Right ventricle myocardium superior (tissue), 1 donor: ENCODE measurements at places on chromosomes 7 and 10. TPM values are rescaled to one million over a fixed set of nuclear protein-coding genes. Genes with fewer than 3 reads are reported as not detected.

Gene ACADSB
- total RNA-seq: 83.6 TPM

Gene TMEM140
- total RNA-seq: 22.8 TPM

Gene TFPI2
- total RNA-seq: 1.3 TPM

Gene WIPF3
- total RNA-seq: 5.5 TPM

Gene CLRN3
- total RNA-seq: not detected

DNA sequence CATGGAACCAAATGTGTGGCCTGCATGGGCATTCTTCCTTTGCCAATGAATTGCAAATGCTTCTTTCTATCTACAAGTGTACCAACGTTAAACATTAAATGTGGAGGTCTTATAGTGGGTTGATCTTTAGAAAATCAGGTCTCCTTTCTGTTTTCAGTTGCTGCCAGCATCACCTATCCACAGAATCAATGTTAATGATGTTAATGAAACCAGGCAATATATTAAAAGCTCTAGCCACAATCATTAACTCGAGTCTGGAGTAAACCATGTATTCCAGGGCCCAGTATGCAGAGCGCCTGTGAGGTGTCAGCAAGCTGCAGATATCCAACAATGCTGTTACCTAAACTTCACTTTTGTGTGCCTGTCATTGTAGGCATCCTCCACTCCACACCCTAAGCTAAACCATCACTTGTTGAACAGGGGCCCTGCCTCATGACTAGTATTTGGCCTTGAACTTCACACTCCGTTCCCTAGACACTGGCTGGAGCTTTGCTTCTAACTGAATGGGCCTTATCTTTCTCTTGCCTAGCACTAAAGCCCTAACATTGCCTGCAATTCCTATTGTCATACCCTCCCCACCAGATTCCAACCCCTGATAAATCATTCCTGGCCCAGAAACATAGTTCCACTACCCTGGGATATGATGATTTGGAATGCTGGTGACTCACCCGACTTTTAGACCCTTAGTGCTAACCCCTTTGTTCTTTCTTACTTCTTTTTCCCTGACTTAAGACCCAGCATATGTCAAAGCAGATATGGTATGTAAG lies 24.3 kb upstream of the ITGB8 start:
- no peak for DNase-seq

DNA sequence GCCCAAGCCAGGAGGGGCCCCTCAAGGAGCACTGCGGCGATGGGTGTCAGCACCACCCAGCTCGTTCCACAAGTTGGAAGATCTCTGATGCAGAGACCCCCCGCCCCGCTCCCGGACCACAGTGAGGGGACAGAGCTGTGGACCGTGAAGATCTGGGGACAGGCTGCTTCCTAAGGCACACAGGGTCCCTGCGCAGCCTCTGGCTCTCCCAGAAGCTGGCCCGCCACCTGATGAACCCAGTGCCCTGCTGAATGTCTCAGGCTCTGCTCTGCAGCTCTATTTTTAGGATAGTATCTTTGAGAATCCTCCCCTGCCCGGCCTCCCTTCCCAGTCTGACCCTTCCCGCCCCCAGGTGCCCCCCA lies 29.7 kb downstream of the GBX1 start:
- DNase-seq: peak; percentile 47

DNA sequence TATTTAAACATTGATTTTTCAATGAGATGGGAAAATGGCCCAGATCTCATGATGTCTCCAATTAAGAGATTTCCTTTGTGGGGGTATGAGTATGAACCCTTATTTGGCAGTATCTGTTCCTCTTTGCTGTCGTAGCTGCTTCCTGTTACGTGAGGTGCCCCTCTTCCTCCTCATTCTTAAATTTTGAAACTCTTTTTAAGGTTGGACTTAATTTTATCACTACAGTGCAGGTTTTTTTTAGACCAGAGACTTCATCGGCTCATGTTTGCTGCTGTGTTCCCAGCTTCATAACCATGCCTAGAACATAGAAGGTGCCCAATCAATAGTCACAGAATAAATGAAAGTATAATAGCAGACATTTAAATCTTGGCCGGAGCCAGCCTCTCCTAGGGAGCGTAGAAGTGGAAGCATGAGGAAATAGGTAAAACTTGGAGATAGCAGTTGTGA lies 2.4 kb downstream of the MIOS start:
- DNase-seq: no peak

- DNase-seq: peak; percentile 85
Observed at GRCh38 chr10:44352316-44353127, 32.4 kb downstream of the CXCL12 start.

- no peak for DNase-seq
Observed at GRCh38 chr10:63210611-63211196, 77.6 kb downstream of the NRBF2 start.

- no peak for DNase-seq
Observed at GRCh38 chr7:102082693-102083368, 203.8 kb upstream of the SH2B2 start.

DNA sequence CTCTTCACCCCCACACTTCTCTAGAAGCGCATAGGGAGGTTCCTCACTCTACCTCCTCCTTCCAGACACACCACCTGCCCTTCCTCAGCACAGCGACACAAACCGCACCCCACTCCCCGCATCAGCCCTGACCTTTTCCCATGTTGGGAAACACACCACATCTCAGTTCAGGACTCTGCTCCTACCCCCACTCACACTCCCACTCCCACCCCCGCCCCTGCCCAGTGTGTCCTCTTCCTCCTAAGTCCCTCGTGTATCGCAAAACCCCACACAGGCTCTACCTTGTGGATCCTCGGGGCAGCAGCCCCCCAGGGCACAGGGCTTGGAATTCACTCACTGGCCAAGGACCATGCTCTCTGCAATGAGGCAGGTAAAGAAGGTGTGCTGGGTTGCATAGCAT lies 4.2 kb upstream of the AOC1 start:
- no peak for DNase-seq
